Epithelial cell of esophagus (primary cell): ENCODE measurements at places on chromosomes 16 and 17.

- no peak for DNase-seq
Measured at GRCh38 chr16:68764862-68765261, 27.8 kb downstream of the CDH1 start.

GRCh38 chr17:52026075-52026474, 132.4 kb downstream of the CA10 start:
- no peak for DNase-seq

DNA sequence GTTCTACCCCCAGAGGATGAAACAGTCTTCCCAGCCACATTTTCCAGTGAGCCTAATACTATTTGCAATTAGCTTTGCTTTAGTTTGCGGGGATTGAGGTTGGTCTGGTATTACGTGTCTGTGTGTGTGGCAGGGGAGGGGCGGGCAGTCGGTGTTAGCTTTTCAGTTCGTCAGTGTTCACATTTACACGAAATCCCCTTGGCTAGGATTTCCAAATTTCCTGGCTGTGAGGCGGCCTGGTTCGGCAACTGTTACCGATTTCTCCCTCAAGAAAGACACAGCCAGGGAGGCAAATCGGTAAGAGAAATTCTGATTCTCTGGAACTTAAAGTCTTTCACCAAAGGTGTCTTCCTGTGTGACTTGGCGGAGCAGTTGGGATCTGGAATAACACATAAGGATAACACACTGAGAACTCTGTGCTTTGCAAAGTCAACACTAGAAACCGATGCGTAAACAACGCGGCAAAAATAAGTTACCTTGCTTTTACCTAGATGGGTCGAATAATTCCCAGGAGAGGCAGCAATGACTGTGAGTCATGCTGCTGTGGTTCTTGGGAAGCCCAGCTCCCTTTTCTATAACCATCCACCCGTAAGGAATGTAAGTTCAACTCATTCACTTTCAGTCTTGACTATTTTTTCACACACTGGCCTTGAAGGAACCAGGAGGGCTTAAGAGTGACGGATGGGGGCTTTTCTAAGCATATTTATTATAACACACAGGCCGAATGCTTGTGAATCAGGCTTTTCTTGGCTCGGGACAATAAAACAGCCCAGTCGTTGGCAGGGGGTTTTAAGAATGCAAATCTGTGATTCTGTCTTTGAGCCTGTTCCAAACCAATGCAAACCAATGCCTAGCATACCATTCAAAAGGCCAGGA, 24.2 kb downstream of the GPRC5B start:
- DNase-seq: peak; percentile 68

GRCh38 chr17:41631025-41631897, 6.9 kb upstream of the KRT17 start:
- no peak for DNase-seq

- DNase-seq: no peak
Measured at GRCh38 chr16:53121043-53121620, 66.3 kb downstream of the CHD9 start.

DNA sequence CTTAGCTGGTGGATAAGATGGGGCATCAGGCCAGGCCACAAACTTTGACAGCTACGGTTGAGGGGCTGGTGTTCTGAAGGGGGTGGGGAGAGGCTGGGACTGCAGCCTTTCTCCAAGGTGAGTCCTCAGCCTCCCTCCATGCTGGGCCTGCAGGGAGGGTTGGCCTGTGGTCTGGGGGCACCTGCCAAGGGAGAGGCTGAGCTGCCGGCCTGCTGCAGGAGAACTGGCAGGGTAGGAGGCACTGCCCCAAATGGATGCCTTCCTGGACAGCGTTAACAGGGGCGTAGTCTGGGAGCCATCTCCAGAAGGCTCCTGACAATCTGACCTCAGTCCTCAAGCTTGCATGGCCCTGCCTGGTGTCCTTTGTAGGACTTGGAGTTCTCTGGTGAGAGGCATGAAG, 5.1 kb downstream of the ELMO3 start:
- no peak for DNase-seq

- no peak for DNase-seq
Measured at GRCh38 chr16:975291-975690, 4.5 kb upstream of the LMF1 start.

DNA sequence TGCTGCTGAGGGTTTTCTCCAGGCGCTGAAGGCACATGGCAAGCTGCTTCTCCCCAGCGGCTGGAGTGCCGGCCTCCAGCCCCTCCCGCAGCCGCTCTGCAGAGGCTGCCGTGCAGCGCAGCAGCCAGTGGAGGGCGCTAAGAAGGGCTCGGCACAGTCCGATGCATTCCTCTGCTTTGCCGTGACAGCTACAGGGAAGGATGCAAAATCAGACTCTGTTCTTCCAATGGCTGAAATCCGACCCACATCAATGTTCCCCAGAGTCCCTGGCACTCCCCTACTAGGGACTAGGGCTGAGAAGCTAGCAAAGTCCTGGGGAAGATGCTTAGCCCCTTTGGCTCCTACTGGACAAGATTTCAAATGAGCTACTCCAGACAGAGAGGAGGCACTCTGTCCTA, 19.0 kb downstream of the MED24 start:
- peak; percentile 46 for DNase-seq

DNA sequence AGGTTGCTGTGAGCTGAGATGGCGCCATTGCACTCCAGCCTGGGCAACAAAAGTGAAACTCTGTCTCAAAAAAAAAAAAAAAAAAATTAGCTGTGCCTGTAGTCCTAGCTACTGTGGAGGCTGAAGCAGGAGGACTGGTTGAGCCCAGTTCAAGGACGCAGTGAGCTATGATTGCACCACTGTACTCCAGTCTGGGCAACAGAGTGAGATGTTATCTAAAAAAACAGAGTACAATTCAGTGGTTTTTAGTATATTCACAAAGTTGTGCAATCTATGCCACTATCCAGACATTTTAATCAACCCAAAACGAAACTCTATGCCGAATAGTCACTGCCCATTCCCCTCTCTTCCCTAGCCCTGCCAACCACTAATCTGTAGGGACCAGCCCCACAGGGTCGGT, 25.1 kb downstream of the C16orf54 start:
- DNase-seq: no peak
